ENCODE measurements at places on chromosomes 6 and 20. TPM values are rescaled to one million over a fixed set of nuclear protein-coding genes. Genes with fewer than 3 reads are reported as not detected.

XRN2 gene
- total RNA-seq: 75.3 TPM

CALHM5 gene
- total RNA-seq: 0.04 TPM

MAPK13 gene
- 45.2 TPM for total RNA-seq

HMGCLL1 gene
- 0.65 TPM for total RNA-seq

NELFCD gene
- 66.3 TPM for total RNA-seq

ZC2HC1B gene
- total RNA-seq: not detected

SRSF12 gene
- 1.1 TPM for total RNA-seq

FRS3 gene
- total RNA-seq: 5.5 TPM

SLC32A1 gene
- total RNA-seq: not detected

C20orf141 gene
- total RNA-seq: not detected

LGSN gene
- not detected for total RNA-seq

EMILIN3 gene
- not detected for total RNA-seq

HS3ST5 gene
- not detected for total RNA-seq

RFX6 gene
- total RNA-seq: not detected

FBXO9 gene
- 20.8 TPM for total RNA-seq

TMEM217 gene
- 0.23 TPM for total RNA-seq

C2 gene
- total RNA-seq: not detected

FOXC1 gene
- 3.5 TPM for total RNA-seq

PLEKHG1 gene
- 0.84 TPM for total RNA-seq

KCNG1 gene
- total RNA-seq: 60.2 TPM

TNNC2 gene
- total RNA-seq: not detected

KHDRBS2 gene
- total RNA-seq: not detected

HLA-DRA gene
- not detected for total RNA-seq

MUC22 gene
- total RNA-seq: not detected

MROH8 gene
- total RNA-seq: not detected

SCRT2 gene
- total RNA-seq: not detected

TBPL1 gene
- total RNA-seq: 20.1 TPM

GSTA2 gene
- not detected for total RNA-seq

SLC35A1 gene
- total RNA-seq: 8.9 TPM

EYS gene
- total RNA-seq: 0.27 TPM

CDSN gene
- 1.7 TPM for total RNA-seq

TBC1D32 gene
- total RNA-seq: 4.1 TPM

KCTD20 gene
- total RNA-seq: 26.0 TPM

CAP2 gene
- 3.3 TPM for total RNA-seq

SYNDIG1 gene
- 5.9 TPM for total RNA-seq

PEX3 gene
- total RNA-seq: 14.0 TPM

MMUT gene
- 7.2 TPM for total RNA-seq

CYP39A1 gene
- total RNA-seq: 1.8 TPM

GPANK1 gene
- total RNA-seq: 13.1 TPM

STMND1 gene
- not detected for total RNA-seq

GHRH gene
- total RNA-seq: not detected

PTCHD4 gene
- 2.0 TPM for total RNA-seq

TCFL5 gene
- 15.7 TPM for total RNA-seq

MPC1 gene
- 27.5 TPM for total RNA-seq

PEX7 gene
- 10.1 TPM for total RNA-seq

POPDC3 gene
- 20.1 TPM for total RNA-seq

PDYN gene
- not detected for total RNA-seq
